ENCODE measurements at places on chromosomes 3 and 15.
A peak's percentile ranks its signal among the peaks of the same experiment; 100 is the strongest.

- DNase-seq: no peak
These were observed 54.2 kb upstream of the SEMA6D start for GRCh38 chr15:47663101-47663500.

DNA sequence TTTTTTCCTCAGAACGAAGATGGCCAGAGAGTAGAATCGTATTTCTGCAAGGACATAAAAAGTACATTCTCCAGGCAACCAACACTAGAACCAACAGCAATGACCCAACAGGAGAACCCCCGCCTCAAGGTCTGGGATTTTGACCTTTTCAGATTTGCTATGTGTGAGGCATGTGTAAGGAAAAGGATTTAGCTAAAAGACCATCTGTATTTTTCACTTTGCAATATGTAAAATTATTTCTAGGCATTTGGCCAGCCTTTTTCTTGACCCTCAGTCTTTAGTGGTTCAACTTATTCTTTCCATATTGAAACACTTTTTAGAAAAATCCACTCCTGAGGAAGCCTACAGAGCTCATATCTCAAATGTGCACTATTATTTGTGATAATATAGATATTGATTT lies 219.2 kb upstream of the GOLGA6L4 start:
- no peak for DNase-seq

DNA sequence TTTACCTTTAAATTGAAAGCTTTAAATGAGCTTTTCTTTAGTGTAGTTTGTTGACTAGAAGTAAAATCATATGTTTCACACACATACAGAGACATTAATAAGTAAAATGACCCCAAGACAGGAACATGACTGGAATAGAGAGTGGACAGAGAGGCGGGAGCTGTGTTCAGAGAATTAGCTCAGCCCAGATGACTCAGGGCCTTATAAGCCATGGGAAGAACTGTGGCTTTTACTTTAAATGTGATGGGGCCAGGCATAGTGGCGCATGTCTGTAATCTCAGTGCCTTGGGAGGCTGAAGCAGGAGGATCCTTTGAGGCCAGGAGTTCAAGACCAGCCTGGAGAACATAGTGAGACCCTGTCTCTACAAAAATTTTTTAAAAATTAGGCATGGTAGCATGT lies 26.7 kb downstream of the SACM1L start:
- DNase-seq: no peak

GRCh38 chr15:45729141-45729540 lies 94.3 kb downstream of the SQOR start:
- no peak for DNase-seq

DNA sequence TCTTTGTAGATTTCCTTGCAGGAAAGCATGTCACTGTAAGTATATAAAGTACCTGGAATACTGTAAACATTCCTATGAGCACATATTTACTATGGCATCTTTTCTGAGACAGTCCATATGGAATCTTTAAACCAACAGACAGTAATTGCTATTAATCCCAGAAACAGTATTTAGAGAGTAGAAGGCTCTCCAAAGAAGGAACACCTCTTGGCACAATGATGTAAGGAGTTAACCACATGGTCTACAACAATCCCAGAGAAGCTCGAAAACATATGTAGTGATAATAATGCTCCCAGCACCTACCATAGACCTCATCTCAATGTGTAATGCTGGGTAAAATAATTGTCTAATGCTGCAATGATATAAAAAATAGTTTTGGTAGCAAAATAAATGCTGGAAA lies 95.8 kb upstream of the IL12A start:
- DNase-seq: no peak

GRCh38 chr15:99402014-99402729 lies 150.9 kb downstream of the LRRC28 start:
- no peak for DNase-seq

- DNase-seq: no peak
These were observed 51.6 kb downstream of the LIPC start for GRCh38 chr15:58483376-58483775.

DNA sequence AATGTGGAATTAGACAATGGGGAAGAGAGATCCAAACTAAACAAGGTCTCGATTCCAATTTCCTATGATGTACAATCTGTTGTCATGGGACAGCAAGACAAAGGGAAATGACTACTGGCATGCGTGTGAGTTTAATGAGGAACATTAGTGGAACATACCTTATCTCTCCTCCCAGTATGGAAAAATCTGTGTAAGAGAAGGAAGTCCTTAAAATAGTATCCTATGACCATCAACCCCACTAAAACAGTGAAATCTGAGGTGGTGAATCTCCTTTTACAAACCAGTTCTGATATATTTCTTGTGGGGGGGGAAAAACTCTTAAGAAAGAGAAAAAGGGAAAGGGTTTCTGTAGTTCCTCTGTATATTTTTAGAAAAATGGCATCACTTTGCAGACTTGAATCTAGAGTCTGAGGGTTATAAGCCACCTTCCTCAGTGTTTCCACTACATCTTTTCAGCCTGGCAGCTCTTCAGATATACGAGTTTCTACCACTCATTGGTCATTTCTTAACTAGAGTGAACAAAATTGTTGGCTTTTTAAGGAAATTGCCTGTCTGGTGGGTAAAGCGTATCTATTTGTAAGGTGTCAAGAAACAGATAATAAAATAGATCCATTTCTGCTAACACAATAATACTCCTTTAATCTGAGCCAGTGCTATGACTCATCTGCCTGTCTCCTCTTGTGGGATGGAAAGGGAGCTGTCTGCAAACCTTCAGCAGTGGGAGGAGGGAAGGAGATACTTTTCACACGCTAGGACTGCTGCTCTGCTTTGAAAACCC lies 3.0 kb upstream of the TNFAIP8L3 start:
- DNase-seq: no peak

GRCh38 chr15:93983526-93983925 lies 247.8 kb upstream of the MCTP2 start:
- DNase-seq: peak; percentile 15

- DNase-seq: no peak
These were observed 150.7 kb upstream of the TLE3 start for GRCh38 chr15:70248116-70249025.

DNA sequence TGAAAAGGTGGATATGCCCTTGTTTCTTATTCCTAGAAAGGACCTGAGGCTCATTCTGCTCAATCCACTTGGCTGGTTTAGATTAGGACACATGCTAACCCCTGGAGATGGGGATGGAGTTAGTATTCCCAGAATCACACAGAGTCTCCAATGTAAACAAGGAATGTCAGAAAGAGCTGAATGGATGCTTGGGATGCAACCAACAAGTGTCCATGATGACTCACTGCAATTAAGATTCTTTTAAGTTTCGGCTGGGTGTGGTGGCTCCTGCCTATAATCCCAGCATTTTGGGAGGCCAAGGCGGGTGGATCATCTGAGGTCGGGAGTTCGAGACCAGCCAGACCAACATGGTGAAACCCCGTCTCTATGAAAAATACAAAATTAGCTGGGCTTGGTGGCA lies 315.5 kb upstream of the AZI2 start:
- DNase-seq: no peak

DNA sequence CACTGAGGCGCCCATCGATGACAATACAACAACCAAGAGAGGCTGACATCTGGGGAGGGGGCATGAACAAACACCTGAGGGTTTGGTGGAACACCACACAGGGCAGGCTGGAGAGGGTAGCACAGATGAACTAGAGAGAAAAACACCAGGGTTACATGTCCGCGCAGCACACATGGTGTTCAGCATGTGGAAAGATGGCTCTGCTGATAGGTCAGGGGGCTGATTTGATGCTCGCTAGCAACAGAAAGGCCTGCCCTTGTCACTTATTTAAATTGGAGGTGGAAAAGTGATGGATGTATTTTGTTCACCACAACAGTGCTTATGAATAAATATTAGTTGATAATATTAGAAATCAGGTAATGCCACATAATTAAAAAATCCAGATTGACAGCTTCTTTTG lies 67.5 kb downstream of the FRMD4B start:
- DNase-seq: no peak

DNA sequence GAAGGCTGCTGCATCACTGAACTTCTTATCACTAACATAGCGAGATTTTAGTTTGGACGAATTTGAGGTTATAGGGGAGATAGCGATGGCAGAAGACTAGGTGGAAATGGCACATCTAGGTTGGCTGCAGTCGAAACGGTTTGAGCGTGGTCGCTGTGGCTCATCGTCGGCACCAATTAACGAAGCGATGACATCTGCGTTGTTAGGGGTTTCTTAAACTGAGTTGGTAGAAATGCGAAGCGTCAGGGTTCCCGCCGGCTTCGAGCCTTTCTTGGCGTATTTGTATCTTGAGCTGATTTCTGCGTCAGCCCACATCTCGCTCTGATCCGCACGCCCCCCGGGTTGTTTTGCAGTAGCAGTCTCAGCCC lies 319 bp downstream of the LNP1 start:
- DNase-seq: peak; percentile 74

DNA sequence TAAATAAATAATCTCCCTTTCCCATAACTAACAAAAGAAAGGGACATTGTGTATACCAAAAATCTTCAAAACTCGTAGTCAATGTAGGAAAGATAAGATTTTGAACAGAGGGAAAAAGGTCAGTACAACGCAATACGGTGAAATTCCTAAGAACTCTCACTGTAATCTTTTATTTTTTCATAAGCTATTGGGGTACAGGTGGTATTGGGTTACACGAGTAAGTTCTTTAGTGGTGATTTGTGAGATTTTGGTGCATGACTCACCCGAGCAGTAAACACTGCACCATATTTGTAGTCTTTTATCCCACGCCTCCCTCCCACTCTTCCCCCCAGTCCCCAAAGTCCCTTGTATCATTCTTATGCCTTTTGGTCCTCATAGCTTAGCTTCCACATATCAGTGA lies 718.0 kb downstream of the TBL1XR1 start:
- no peak for DNase-seq

DNA sequence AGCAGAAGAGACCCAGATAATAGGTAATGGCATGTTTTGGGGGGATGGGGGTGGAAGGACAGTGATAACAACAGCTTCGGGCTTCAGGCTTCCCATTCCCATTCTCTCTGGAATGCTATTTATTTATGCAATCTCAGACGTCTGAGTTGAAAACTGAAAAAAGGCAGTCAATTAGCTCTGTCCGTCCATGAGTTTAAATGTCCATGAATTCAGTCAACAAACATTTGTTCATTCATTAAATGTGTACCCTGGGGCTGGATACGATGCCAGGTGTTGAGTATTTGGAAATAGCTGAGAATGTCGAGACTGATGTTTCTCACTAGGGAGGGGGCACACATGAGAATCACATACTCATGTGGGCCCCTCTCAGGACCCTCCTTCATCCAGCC lies 42.4 kb downstream of the AMOTL2 start:
- DNase-seq: no peak

GRCh38 chr15:38524156-38524555 lies 40.5 kb downstream of the RASGRP1 start:
- no peak for DNase-seq

DNA sequence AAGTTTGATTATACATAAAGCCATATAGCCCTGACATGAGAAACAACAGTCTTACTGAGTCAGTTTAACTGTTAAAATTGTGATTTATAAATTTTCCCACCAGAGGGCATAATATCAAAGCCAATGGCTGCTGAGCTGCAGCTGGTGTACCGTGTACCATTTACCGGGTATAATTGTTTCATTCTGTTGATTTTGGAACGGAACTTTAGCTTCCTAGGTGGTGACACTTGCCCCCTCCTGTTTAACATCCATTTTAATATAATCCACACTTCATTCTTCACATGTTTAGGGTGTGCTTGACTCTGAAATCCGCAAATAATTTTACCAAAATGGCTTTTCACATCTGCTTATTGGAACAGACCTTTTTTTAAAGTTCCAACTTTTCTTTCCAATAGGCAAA lies 72.8 kb downstream of the SLC9A9 start:
- peak; percentile 76 for DNase-seq

GRCh38 chr3:62705721-62706120 lies 169.5 kb downstream of the CADPS start:
- DNase-seq: no peak

- no peak for DNase-seq
These were observed 62.5 kb downstream of the IL20RB start for GRCh38 chr3:137020315-137020714.

- DNase-seq: no peak
These were observed 60.1 kb upstream of the ETV5 start for GRCh38 chr3:186168976-186169375.

GRCh38 chr15:39396979-39397615 lies 183.8 kb upstream of the THBS1 start:
- no peak for DNase-seq

GRCh38 chr3:147875498-147875897 lies 466.3 kb downstream of the ZIC1 start:
- no peak for DNase-seq

- DNase-seq: peak; percentile 9
These were observed 427.5 kb downstream of the VGLL3 start for GRCh38 chr3:86563400-86563970.

- no peak for DNase-seq
These were observed 78.9 kb downstream of the GTF2E1 start for GRCh38 chr3:120821426-120821825.

DNA sequence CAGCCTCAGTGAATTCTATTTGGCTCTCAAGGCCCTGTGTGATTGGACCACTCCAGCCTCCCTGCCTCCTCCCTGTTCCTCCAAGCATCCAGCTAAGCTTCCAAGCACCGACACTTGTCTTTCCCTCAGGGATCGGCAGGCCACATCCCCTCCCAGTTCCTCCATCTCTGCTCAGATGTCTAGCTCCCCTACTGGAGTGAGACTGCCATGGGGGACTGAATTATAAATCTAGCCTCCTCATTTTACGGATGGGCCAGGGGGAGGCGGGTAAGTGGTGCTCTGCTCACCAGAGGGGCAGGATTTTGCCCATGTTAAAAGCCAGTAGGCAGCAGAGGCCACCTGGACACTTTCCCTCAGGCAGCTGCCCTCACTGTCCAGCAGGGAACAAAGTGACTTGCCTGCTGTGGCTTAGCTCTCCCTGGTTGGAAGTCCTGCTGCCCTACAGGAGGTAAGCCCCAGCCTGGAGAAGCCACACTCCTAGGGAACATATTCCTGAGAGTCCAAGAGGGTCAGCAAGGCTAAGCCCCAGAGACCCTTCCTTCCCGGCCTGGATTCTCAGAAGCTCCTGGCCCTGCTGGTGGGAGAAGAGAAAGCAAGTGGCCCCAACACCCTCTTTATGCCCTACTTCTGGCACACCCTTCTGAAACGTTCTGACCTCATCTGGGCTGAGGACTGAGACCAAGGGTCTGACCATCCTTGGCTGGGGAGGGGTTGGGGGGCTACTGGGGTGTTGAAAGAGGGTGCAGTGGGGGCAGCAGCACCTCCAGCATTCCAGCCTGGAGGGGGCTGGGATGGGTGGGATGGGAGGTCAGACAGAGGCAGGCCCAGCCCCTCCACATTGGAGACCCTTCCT lies 9.1 kb upstream of the HHATL start:
- no peak for DNase-seq

DNA sequence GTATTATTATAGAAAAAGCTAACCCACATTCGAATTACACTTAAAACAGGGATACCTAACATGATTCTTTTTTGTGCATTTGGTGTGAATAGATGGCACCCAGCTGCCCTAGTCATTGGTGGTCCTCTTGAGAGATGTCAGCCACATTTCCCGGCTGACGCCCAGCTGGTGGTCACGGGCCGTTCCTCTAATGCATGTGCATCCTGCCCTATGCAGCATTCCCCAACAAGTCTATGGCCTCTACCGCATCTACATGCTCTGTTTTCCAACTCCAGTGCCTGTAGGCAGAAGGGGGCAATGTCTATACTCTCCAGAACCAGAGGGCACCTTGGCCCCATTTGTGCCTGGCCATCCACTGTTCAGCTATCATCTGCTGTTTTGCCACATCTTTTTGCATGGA lies 78.6 kb upstream of the PRICKLE2 start:
- no peak for DNase-seq

GRCh38 chr15:77076323-77076915 lies 5.5 kb upstream of the TSPAN3 start:
- DNase-seq: no peak

- no peak for DNase-seq
These were observed 1173.1 kb downstream of the NSUN3 start for GRCh38 chr3:95235916-95236315.

All from COR-L47 (cell line).